ENCODE measurements at places on chromosomes 1 and 21.

GRCh38 chr1:112636056-112636455 is 16.4 kb downstream of the CAPZA1 start:
- DNase-seq, result no peak

- DNase-seq, result no peak
Measured at GRCh38 chr1:115113766-115114165, 24.5 kb upstream of the TSPAN2 start.

GRCh38 chr1:240287722-240288121 is 196.0 kb downstream of the FMN2 start:
- no peak for DNase-seq

GRCh38 chr21:25934771-25935224 is 200.0 kb downstream of the GABPA start:
- DNase-seq, result no peak

DNA sequence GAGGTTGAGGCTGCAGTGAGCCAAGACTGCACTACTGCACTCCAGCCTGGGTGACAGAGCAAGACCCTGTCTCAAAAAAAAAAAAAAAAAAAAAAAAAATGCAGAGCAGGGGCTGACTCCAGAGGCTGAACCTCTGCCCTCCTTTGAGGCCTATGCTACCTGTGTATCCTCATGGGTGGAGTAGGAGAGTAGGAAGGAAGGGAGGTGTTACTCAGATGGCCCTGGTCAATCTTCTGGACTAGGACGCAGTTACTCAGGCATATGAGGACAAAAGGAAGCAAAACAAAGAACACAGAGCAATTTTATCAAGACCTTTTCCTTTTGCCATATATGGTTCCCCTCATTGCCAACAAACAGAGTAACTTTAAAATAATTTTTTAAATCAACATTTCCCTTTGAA is 35.2 kb downstream of the TGFBR3 start:
- no peak for DNase-seq

DNA sequence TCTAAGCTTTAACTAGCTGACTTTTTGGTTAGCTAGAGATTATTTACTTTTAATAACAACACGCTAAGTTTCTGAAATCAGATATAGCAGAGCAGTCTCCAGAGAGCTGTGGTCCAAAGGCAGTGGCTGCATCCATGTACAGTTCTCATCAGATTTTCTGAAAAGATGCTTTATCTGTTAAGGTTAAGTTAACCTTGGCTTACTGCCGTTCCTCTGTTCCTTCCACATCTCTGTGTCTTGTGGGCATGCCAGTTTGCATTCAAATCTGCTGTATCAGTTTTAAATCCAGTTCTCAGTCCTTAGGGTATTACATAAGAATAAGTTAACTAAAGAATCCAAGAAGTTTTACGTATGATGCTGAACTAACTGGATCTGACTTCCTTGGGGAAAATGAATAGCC is 46.8 kb downstream of the SPATA46 start:
- no peak for DNase-seq

GRCh38 chr21:38561613-38562581 is 63.6 kb upstream of the ERG start:
- no peak for DNase-seq

GRCh38 chr1:240285540-240285939 is 193.9 kb downstream of the FMN2 start:
- no peak for DNase-seq

- no peak for DNase-seq
Measured at GRCh38 chr21:38839328-38840286, 33.9 kb downstream of the ETS2 start.
